NCI-H1930 (cell line): ENCODE measurements at places on chromosomes 1 and 21.

GRCh38 chr1:246161626-246162025 is 345.5 kb downstream of the SMYD3 start:
- DNase-seq = no peak

GRCh38 chr1:163664671-163665335 is 343.0 kb downstream of the NUF2 start:
- no peak for DNase-seq

DNA sequence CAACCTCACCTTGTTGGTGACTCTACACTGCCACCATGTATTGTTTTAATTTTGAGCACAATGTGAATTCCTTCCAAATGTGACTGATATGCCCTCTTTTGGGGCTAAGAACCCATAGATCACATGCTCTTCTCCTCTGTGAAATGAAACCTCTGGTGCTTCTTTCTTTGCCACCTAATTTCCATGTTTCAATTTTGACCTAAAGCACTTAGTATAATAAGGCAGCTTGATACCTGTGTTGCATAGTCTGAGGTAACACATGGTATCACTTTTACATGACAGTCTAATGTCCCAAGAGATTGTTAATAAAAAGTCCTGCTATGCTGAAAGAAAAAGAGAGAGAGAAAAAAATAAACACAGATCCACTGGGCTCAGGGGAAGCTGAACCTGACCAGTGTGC is 24.2 kb downstream of the CLEC20A start:
- DNase-seq = no peak

- no peak for DNase-seq
Measured at GRCh38 chr1:223504741-223505140, 111.5 kb downstream of the CCDC185 start.

- DNase-seq = no peak
Measured at GRCh38 chr1:184390889-184391288, 4.1 kb downstream of the C1orf21 start.

DNA sequence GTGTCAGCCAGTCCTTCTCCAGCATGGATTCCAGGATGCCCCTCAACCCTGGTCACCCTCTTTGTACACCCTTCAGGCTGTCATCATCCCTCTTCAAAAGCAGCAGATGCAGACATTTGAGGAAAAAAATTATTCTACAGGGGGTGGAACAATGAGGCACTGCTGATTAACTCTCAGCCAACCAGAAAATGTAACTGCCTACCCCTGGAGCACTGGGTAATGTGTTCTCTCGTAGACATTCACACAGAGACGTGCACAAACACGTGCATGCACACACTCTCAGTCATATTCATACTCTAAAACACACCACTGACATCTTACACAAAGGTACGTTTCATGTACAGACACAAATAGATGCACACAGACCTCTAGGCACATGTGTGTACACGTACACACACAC is 175.4 kb downstream of the TRABD2B start:
- no peak for DNase-seq

DNA sequence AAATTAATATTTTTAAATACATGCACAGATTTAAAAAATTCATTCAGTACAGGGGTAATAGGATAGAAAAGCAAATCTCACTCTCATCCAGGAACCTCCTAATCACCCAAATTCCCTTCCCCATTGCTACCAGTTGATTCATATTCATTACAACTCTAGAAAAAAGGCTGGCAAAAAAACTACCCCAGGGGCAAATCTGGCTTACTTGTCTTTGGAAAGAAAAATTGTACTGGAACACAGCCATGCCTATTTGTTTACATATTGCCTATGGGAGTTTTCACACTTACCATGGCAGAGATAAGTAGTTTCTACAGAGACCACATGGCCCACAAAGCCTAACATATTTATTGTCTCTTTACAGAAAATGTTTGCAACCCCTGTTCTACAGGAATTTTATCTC is 8.9 kb upstream of the RBM34 start:
- DNase-seq = no peak

- no peak for DNase-seq
Measured at GRCh38 chr1:245953876-245954660, 553.0 kb downstream of the SMYD3 start.

GRCh38 chr1:10210841-10211804 is 753 bp downstream of the KIF1B start:
- no peak for DNase-seq

- DNase-seq = no peak
Measured at GRCh38 chr1:21537932-21538630, 28.9 kb downstream of the ALPL start.

DNA sequence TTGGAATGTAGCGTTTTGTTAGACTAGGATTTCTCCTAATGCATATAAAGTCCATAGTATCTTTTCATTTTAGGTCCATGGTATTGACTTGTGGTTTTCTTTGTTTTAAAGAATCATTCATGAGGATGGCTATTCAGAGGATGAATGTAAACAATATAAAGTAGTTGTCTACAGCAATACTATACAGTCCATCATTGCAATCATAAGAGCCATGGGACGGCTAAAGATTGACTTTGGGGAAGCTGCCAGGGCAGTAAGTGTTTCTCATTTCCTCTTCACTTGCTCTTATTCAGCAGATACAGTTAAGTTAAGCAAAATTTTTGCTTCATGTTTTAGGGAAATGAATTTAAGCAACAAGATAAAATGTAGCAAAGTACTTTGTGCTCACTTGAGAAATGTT is 25.4 kb downstream of the GNAI3 start:
- DNase-seq = no peak

GRCh38 chr1:177862916-177863315 is 106.9 kb downstream of the SEC16B start:
- no peak for DNase-seq

- no peak for DNase-seq
Measured at GRCh38 chr1:178784131-178784536, 59.1 kb downstream of the RALGPS2 start.

DNA sequence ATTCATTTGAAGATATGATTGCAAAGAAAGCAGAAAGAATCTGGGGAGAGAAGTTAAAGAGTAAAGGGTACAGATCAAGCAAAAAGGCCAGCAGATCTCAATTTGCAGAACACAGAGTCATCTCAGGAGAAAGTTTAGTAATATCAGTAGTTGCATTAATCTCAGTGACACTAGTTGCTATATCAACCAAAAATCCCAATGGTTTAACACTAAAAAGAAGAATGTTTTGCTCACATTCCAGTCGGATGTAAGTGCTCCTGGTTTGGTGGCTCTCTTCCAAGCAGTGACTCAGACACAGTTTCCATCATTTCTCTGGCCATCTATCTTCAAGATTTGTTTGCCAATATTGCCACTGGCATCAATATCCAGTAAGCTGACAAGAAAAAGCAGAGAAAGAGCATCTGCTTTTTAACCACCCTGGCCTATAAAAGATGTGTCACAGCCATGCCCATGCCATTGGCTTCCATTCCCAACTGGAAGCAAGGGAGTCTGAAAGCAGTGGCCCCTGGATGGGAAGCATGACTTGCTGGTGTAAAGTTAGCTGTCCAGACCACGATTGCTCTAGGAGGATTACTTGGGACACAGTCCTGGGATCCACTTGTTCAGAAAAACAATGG is 45.5 kb upstream of the AIM2 start:
- DNase-seq = no peak

GRCh38 chr1:119080586-119080985 is 59.9 kb downstream of the WARS2 start:
- DNase-seq = no peak

GRCh38 chr1:24535021-24535424 is 20.9 kb upstream of the NCMAP start:
- no peak for DNase-seq

GRCh38 chr1:153629971-153630370 is 1.7 kb downstream of the S100A1 start:
- no peak for DNase-seq

- DNase-seq = no peak
Measured at GRCh38 chr1:15761366-15762128, 3.0 kb downstream of the FBLIM1 start.

DNA sequence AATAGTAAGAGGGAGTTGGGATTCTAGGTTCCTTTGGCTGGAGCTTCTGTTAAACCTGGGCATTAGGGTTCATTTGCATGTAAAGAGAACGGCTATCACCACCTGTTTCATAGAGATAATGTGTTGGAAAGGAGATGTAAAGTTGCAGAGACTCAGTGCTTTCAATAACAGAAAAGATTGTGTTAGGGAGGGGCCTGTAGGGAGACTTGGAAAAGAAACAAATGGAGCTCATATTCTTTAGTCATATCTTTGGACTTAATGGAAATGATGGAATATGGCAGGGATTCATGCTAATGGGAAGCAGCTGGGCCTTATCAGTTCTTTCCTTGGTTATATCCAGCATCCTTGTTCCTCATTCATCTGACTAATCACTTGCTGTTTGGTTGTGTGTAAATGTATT is 144.9 kb downstream of the CD247 start:
- DNase-seq = no peak

DNA sequence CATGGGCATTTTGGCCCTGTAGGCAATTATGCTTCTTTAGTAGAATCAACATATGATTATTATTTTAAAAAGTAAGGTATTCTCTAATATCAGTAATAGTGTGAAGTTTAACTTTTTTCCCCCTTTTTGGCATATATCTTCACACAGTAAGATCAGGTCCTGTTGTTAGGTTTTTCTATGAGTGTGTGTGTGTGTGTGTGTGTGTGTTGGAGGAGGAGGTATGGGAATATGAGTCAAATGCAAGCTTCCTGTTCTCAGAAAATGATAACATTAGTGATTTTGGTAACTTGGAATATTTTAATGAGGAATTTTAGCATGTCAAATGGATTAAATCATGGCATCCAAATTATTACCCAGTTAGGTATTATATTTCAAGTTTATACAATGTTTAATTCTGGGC is 65.8 kb upstream of the BCL10 start:
- no peak for DNase-seq

DNA sequence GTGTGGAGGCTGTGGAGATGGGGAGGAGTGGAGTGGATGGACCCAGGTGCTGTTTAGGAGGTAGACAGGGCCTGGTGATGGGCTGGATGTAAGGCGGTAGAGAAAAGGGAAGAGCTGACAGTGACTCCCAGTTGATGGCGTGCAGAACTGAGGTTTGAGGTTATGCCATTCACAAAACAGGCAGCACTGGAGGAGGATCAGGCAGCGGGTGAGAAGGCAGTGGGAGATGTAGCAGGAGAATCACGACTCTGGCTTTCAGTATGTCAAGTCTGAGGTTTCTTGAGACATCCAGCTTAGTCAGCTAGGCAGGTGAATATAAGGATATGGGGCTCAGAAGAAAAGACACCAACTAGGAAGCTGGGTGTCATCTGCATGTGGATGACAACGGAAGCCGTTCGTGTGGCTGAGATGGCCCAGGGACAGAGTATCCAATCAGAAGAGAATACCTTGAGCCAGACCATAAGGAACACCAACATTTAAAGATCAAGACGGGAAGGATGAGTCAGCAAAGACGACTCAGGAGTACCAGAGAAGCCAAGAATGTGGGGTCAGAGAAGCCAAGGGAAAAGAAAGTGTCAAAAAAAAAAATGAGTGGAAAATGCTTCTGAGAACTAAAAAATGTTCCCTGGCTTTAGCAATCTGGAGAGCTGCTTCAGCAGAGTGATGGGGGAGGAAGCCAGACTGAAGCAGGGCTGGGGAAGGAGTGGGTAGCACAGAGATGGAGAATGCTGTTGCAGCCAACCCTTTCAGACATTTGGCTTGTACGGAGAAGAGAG is 15.2 kb downstream of the LRRN2 start:
- no peak for DNase-seq

- no peak for DNase-seq
Measured at GRCh38 chr1:89906088-89906487, 85.3 kb downstream of the LRRC8D start.

DNA sequence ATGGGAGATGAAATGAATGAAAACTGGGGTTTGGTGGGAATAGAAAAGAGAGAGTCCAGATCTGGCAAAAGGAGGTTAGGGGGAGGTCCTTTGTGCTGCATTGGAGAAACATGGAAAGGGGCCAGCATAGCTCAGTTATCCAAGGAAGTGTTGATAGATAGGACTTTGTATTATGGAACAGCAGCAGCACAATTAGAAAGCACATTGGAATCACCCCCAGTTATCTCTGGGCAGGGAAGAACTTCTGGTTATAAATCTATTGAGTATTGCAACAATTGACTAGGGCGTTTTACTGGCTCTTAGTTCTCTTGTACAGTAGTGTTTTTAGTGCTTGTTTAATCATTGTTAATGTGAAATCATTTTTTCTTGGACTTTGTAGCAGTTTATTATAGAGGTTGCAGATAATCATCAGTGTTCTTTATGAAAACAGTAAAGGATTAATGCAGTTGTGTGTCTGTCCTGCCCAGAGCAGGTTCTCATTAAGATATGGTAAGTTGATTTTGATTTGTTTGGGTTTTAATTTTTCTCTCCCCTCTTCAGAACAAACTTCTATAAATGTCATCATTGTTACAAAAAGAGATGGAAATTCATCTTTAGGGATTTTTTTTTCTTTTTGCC is 76.6 kb downstream of the NR5A2 start:
- no peak for DNase-seq

DNA sequence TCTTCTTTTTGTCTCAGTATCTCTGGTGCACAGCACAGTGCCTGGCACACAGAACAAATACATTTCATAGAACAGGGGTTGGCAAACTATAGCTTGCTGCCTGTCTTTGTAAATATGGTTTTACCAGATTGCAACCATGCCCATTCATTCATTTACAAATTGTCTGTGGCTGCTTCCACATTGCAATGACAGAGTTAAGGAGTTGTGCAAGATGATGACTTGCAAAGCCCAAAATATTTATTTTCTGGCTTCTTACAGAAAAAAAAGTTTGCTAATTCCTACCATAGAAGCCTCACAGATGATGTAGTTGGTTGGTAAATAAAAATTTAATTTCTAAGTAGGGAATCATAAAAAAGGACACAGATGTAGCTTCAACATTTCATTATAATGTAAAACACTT is 11.2 kb upstream of the HMGB4 start:
- no peak for DNase-seq

GRCh38 chr1:47859092-47859743 is 138.0 kb downstream of the TRABD2B start:
- DNase-seq = no peak

GRCh38 chr1:43043695-43044094 is 85.0 kb upstream of the SLC2A1 start:
- no peak for DNase-seq

DNA sequence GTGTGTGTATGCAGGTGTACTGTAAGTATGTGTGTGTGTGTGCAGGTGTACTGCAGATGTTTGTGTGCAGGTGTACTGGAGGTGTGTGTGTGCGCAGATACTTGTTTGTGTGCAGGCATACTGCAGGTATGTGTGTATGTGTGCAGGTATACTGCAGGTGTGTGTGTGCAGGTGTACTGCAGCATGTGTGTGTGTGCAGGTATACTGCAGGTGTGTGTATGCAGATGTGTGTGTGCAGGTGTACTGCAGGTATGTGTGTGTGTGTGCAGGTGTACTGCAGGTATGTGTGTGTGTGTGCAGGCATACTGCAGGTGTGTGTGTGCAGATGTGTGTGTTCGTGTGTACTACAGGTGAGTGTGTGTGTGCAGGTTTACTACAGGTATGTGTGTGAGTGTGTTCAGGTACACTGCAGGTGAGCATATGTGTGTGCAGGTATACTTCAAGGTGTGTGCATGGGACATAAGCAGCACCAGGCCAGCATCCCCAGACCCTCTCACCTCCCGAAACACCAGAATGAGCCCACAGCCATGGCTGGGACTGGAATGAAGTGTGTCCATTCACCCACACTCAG is 97.5 kb downstream of the DMRTB1 start:
- DNase-seq = no peak

- DNase-seq = no peak
Measured at GRCh38 chr1:17119773-17120480, 676 bp upstream of the PADI2 start.

- DNase-seq = no peak
Measured at GRCh38 chr1:148383966-148384365, 99.1 kb downstream of the PPIAL4G start.

- DNase-seq = no peak
Measured at GRCh38 chr1:7335224-7335879, 435.7 kb upstream of the VAMP3 start.
